Stimulated activated CD8-positive, alpha-beta memory T cell treated with anti-CD3 and anti-CD28 coated beads, Interleukin-7, amount 100 ng/mL, for 1 hour (primary cell): ENCODE measurements at places on chromosomes 2 and 18.

- DNase-seq, result no peak
Measured at GRCh38 chr2:58918141-58918540, 677.0 kb upstream of the FANCL start.

GRCh38 chr18:34219651-34220050 is 5.1 kb downstream of the NOL4 start:
- DNase-seq, result no peak

DNA sequence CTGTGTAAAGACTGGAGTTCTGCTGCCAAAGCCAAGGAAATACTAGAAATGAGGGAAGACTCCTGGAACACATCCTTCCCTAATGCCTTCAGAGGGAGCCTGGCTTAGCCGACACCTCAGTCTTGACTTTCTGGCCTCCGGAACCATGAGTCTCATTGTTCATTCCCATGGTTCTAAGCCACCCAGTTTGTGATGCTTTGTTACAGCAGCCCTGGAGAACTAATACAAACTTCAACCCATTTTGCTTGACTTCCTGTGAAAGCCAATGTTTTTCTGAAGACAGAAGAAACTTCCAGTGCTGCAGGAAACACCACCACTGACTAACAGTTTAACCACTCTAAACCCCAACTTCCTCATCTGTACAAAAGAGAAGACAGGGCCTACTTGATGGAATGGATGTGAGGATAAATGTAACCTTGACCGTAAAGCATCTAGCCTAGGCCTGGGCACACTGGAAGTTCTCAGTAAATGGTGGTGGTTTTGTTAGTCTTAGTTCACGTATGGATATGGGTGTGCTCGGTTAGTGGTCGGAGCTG is 85.9 kb upstream of the RFX8 start:
- no peak for DNase-seq

DNA sequence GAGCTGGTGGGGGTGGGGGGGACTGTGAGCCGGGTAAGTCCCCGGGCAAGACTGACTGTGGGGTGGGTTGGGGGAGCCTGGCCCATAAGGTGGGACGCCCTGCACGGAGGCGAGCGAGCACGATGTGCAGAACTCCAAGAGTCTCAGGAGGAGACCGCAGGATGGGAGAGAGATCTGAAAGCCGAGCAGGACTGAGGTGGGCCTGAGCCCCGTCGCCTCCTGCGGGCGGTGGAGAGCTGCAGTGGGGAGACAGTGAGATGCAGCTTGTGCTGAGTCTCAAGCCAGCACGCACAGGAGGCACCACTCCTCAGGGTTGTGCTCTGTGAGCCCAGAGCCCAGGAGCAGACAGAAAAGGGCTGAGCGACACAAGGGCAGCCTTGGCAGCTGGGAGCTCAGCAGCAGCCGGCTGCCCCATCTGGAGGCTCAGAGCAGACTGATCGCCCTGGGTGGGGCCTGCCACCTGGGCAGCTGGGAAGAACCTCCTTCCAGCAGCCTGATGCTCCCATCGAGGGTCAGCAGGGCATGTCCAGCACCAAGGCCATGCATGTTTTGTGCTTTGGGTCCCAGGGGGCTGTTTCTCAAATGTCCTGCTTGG is 15.9 kb downstream of the ARHGEF4 start:
- no peak for DNase-seq

DNA sequence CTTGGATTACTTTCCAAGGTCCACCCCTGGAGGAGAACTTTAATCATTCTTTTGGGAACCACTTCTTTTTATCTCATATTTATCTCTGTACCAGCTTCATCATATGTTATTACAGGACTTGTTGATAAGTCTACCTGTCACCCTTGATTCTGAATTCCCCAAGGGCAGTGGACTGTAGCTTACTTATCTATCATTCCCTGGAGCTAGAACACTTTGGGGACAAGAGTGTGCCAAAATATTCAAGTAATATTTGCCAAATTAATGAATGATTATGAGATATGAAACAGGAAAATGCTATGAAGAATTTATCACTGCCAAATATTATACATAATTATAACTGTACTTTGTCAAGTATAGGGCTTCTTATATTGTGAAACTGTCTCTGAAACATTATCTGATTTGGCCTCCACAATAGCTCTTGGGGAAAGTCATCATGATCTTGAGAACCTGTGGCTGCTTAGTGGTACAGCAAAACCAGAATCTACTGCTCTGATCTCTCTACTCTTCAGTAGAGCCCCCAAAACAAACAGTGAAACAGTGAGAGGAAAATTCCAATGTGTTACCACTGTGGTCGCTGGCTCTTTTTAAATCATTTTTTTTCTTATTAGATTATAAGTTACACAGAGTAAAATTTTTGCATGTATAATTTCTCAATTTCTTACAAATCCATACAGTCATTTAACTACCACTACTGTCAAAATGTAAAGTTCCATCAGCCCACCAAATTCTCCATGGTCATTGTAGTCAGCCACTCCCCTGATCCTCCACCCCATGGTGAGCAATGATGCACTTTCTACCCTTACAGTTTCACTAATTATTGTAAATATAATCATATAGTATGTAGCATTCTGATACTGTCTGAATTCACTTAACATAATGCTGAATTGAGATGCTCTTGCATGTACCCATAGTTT is 197.5 kb downstream of the PIEZO2 start:
- DNase-seq, result no peak

DNA sequence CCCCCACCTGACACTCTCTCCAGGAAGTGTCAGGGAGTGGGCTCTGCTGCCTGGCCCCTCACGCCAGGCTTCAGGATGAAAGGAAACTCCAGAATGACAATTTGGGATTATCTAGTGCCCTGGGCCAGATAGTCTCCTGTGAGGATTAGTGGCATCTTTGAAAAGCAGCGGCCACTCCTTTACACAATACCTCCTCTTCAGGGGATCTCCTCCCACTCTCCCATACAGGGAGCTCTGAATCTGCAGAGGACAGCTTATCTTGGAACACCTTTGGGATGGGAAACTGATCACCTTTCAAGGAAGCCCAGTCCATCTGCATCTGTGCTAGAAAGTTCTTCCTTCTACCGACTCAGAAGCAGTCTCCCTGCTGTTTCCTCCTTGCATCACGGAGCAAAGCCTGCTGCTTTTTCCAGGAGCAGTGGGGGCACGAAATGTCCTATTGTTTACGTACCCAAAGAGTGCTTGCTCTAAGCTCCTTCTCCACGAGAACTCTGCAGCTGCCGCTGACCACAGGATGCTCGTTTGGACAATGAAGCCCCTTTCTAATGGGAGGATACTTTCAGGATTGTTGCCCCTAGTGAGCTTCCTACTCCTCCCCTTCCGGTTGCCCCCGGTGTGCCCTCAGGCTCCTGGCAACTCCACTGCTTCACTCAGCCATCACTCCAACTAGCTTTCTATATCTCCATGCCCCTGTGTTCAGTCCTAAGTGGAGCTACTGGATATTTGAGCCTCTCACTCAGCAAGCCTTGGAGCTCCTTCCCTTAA is 31.5 kb downstream of the SIX3 start:
- DNase-seq, result no peak
